ENCODE measurements at places on chromosomes 7 and 10. TPM values are rescaled to one million over a fixed set of nuclear protein-coding genes. Genes with fewer than 3 reads are reported as not detected.

DNA sequence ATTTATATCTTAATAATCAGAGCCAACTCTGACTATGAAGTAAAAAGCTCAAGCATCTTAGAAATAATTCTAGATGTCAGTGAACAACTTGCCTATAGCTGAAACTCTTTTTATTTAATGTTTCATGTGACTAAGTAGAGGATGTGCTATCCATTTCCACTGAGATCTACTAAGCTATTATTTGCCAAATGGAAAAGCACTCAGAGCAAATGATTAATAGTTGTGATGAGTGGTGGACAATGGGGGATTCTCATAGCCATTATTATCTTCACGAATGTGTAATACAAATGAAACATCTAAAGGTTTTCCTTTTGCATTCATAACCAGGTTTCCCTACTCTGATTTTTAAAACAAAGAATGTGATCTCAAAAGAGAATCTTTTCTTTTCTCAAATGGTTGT is 126.6 kb upstream of the GNAI1 start:
- no peak for DNase-seq

SLC25A13 gene
- polyA plus RNA-seq: 51.1 TPM

H2BK1 gene
- not detected for polyA plus RNA-seq

DNA sequence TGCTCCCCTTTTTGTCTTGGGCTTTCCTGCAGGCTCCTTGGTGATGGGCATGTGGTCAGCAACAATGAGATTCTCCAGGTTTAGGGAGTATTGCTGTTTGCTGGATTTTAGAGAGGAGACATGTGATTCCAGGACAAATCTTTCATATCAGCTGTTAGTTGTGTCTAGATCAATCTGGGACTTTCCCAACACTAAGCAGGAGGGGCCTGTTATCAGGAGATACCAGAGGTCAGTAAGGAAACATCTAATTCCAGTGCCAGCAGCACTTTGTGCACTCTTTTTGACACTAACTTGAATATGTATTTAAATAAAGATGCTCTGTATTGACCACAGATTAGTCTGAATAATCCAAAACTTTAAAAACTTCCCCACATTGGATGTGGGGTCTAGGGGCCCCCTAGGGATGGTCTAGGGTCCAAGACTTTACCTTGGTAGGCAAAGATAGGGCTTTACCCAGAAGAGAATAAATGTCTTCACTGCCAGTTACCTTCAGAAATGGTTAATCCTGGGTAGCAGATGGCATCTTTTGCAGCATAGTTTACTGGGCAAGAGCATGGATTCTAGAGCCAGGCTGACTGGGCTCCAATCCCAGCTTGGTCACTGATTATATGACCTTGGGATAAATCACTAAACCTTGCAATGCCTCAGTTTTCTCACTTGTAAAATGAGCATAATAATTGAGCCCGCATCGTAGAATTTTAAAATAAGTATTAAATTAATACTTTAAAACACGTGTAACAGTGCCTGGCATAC is 6.4 kb upstream of the FIGNL1 start:
- no peak for DNase-seq

GRCh38 chr7:144818511-144818910 is 17.3 kb downstream of the TPK1 start:
- DNase-seq: no peak

DNA sequence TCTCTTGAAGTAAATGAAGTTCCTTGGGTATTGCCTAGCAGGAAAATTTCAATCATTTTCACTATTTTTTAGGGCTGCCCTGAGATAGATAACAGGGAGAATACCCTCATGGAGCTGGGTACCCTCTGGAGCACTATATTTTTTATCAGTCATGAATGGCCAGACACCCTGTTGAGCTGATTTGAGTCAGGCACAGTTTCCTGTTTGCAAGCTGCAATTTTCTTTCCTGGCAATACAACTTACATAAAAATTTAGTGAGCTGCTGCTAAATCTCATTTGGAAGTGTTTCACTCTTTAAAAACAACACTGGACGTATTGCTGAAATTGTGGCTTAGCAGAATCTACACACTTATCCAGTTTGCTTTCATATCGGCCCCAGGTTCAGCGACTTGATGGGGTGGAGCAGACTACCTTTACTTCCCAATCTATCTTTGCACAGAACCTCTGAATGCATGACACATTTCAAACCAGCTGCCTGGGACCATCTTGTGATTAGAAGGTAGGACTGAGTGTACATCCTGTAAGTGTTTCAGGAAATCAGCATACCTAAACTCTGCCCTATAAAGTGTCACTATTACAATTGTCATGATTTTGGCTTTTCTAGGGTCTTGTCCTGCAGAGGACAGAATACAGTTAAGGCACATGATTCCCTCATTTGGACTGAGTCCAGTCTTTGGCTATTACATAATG is 125.7 kb upstream of the FAM3C start:
- DNase-seq: no peak

GIMAP5 gene
- not detected for polyA plus RNA-seq

- no peak for DNase-seq
Observed at GRCh38 chr10:97940534-97940933, 89.9 kb downstream of the CRTAC1 start.

- no peak for DNase-seq
Observed at GRCh38 chr10:99551158-99551557, 18.4 kb downstream of the NKX2-3 start.

- no peak for DNase-seq
Observed at GRCh38 chr7:47351233-47352154, 230.4 kb downstream of the TNS3 start.

DNA sequence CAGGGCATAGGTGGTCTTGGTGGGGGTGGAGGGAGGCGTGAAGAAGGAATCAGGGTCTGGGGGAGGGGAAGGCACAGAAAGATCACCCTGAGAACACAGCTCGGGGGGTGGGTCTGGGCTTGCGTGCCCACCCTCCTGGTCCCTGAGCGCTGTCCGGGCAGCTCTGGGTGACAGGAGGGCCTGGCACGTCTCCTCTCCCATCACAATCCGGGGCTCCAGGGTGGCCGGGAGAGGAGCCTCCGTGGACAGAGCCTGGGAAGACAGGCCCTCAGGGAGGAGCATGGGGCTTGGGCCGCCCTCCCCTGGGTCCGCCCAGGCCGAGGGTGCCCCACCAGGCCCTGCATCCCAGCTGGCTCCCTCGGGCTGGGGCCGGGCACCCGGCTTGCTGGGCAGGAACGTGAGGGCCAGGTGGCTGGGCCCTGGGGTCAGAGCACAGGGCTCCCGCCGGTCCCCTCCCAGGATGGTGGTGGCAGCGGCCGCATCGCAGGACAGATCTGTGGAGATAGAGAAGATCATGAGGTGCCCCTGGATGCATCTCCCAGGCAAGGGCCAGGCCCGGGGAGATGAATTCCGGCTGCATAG is 3.1 kb downstream of the NACAD start:
- DNase-seq: no peak

- no peak for DNase-seq
Observed at GRCh38 chr10:81104494-81104893, 566.8 kb downstream of the SH2D4B start.

- DNase-seq: no peak
Observed at GRCh38 chr7:92643821-92644220, 53.6 kb upstream of the FAM133B start.

SFRP4 gene
- polyA plus RNA-seq: not detected

DNA sequence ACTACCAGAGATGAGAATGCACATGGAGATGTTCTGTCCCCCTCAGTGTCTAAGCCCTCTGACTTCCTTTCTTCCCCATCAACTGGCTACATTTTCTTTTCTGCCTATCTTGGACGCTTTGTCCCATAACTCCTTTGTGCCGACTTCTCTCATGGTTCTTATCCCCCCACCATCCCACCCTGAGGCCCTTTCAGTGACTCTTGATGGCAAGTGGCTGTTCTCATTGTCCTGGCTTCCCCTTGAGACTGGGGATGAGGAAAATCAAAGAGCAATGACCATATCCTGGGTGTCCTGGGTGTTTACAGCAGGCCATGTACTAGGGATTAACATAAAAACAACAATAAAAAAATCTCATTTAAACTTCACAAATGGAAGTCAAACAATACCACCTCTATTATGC is 18.8 kb upstream of the GGCT start:
- DNase-seq: no peak

DNA sequence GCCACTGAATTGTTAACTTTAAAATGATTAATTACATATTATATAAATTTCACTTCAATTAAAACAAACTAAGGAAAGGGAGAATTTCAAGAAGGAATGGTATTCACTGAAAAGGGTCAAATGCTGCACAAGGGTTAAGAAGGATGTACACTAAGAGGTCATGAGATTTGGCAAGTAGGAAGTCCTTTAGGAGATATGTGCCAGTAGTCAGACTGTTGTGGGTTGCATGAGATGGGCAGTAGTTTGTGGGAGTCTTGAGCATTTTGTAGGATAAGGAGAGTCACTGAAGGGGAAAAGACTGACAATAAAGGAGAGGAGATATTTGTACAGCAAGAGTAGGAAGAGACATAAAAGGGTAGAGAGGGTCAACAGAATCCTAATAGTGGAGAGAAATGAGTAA is 12.4 kb upstream of the PTPN12 start:
- no peak for DNase-seq

DNA sequence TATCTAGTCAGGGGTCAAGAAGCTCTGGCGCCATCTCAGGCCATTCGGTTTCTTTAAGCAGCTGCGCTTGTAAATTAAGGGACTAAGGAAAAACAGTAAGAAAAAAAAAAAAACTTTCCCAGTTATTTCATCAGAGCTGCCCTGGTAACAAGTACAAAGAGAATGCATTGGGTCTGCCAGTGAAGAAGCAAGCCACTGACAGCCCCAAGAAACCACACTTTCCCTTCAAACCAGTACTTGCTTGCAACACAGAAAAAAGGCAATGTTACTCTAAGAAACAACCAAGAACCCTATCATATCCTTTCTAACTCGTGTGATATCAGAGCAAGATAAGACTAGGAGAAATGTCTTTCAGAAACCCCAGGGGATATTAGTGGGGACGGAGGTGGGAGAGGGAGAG is 40.6 kb upstream of the AOAH start:
- DNase-seq: peak; percentile 30

RBM20 gene
- 0.03 TPM for polyA plus RNA-seq

ZNF503 gene
- 0.21 TPM for polyA plus RNA-seq

- peak; percentile 69 for DNase-seq
Observed at GRCh38 chr10:52066383-52066782, 247.7 kb upstream of the DKK1 start.

GRCh38 chr10:48234295-48234694 is 40.2 kb downstream of the FRMPD2 start:
- no peak for DNase-seq

DNA sequence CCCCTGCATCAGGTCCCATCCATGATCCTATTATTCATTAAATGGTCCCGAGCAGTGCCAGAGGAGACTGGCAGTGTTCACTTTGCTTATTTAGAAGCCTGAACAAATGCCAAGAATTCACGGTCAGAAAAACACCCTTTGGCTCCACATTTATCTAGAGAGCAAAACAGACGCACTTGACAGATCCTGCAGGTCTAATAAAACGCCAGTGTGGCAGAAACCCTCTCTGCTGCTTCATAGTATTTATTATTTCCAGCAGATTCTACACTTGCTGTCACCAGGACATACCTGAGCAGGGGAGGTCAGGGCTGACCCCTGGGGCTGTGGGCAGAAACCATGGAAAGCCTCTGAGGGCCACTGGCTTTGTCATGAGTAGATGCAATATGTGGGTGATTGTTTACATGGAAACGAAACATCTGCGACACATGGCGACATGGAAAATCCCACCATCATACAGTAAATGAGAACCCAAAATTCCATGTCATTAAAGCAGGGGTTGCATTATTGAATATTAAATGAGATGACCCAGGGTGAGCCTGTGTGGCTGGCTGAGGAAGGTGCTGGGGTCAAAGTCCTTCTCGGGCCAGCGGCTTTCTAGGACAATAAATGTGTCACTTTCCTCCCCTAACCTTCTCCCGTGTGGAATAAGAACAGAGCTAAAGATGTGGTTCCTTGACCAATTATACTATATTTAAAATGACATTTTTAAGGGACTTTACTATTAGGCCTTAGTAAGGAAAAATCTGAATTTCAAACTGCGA is 205.9 kb upstream of the SVIL start:
- DNase-seq: no peak
